ENCODE measurements at places on chromosomes 6 and 20.

DNA sequence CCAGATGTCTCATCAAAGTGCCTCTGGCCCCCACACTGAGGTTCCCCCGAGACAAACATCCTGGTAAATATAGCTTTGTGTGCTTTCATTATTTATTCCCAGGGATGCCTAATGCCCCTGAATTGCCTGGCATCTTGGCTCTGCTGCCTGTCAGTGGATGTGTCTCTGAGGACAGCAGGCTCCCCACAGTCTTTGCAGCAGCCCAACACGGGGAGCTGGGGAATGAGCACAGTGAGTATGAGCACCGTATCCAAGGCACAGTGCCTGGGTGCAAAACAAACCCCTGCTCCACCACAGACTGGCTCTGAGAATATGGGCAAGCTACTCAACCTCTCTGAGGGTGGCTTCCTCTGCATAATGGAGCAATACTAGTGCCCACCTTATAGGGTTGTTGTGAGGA lies 165.9 kb downstream of the PTPRT start:
- H3K36me3 ChIP-seq, result no peaks in the 10 kb centered on the region
- no peak for DNase-seq
- H3K4me3 ChIP-seq, result no peak overlapping the region
- no peaks in the 10 kb centered on the region for H3K4me1 ChIP-seq

DNA sequence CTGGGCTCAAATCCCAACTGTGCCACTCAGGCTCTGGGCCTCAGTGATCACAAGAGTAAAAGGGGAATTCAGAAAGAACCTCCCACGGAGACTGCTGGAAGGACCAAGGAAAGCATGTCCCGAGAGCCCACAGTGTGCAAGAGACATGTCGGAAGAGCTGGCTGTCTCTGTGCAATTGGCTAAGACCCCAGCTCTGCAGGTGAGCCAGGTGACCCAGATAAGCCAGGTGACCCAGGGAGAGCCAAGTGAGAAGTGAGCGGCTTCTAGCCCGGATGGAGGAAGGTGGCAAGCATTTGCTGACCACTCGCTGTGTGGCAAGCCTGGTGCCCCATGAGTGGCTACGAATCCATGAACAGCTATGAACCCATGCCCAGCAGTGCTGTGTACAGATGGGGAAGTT lies 59.1 kb downstream of the RIPOR3 start:
- DNase-seq, result no peak
- H3K27ac ChIP-seq, result no peak overlapping the region
- peaks cover 15% of the 10 kb centered on the region for H3K4me1 ChIP-seq
- no peaks in the 10 kb centered on the region for H3K27me3 ChIP-seq
- no peaks in the 10 kb centered on the region for H3K36me3 ChIP-seq
- no peak overlapping the region for H3K4me3 ChIP-seq

GRCh38 chr6:79338493-79338892 lies 104.0 kb upstream of the HMGN3 start:
- DNase-seq, result no peak
- no peak overlapping the region for H3K4me3 ChIP-seq
- H3K27ac ChIP-seq, result no peak overlapping the region
- H3K27me3 ChIP-seq, result no peaks in the 10 kb centered on the region

- no peaks in the 10 kb centered on the region for H3K36me3 ChIP-seq
- H3K4me1 ChIP-seq, result no peaks in the 10 kb centered on the region
- no peak overlapping the region for H3K27ac ChIP-seq
Observed at GRCh38 chr20:24780674-24781417, 168.2 kb upstream of the CST7 start.

GRCh38 chr6:56279331-56280080 lies 32.1 kb upstream of the COL21A1 start:
- no peak overlapping the region for H3K4me3 ChIP-seq
- H3K27ac ChIP-seq, result no peak overlapping the region
- H3K36me3 ChIP-seq, result no peaks in the 10 kb centered on the region
- no peak for DNase-seq
- no peaks in the 10 kb centered on the region for H3K27me3 ChIP-seq
- peaks cover 3% of the 10 kb centered on the region for H3K4me1 ChIP-seq

DNA sequence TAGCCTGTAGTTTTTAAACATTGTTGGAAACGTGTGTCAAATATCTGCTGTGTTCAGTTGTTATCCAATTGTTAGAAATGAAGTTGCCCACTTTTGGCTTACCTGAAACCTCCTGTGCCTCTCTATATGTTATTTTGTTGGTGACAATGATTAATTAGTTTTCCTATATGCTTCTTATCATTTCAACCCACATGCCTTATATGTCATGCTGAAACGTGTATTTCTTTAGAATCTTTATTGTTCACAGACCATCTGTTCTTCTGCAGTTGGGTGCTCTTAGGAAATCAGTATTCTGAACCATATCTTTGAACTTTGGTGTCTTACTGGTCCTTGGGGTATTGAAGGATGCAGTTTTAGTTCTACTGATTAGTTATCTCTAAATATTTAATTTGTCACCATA lies 91.2 kb upstream of the SCGN start:
- H3K27me3 ChIP-seq, result no peaks in the 10 kb centered on the region
- no peak for DNase-seq
- no peaks in the 10 kb centered on the region for H3K4me1 ChIP-seq
- no peak overlapping the region for H3K27ac ChIP-seq
- no peak overlapping the region for H3K4me3 ChIP-seq
- H3K36me3 ChIP-seq, result peaks cover 2% of the 10 kb centered on the region

GRCh38 chr6:154170106-154170505 lies 131.1 kb downstream of the OPRM1 start:
- H3K4me3 ChIP-seq, result no peak overlapping the region
- H3K36me3 ChIP-seq, result no peaks in the 10 kb centered on the region
- DNase-seq, result no peak
- H3K4me1 ChIP-seq, result no peaks in the 10 kb centered on the region
- H3K27me3 ChIP-seq, result no peaks in the 10 kb centered on the region

GRCh38 chr20:23150304-23151007 lies 64.3 kb upstream of the CD93 start:
- no peak overlapping the region for H3K27ac ChIP-seq
- DNase-seq, result no peak
- no peak overlapping the region for H3K4me3 ChIP-seq
- no peaks in the 10 kb centered on the region for H3K4me1 ChIP-seq

GRCh38 chr20:25250508-25250907 lies 2.6 kb downstream of the PYGB start:
- H3K4me3 ChIP-seq, result no peak overlapping the region
- no peaks in the 10 kb centered on the region for H3K36me3 ChIP-seq
- H3K4me1 ChIP-seq, result peaks cover 8% of the 10 kb centered on the region
- peak overlapping the region; percentile 27 for H3K27ac ChIP-seq
- DNase-seq, result no peak
- no peaks in the 10 kb centered on the region for H3K27me3 ChIP-seq

DNA sequence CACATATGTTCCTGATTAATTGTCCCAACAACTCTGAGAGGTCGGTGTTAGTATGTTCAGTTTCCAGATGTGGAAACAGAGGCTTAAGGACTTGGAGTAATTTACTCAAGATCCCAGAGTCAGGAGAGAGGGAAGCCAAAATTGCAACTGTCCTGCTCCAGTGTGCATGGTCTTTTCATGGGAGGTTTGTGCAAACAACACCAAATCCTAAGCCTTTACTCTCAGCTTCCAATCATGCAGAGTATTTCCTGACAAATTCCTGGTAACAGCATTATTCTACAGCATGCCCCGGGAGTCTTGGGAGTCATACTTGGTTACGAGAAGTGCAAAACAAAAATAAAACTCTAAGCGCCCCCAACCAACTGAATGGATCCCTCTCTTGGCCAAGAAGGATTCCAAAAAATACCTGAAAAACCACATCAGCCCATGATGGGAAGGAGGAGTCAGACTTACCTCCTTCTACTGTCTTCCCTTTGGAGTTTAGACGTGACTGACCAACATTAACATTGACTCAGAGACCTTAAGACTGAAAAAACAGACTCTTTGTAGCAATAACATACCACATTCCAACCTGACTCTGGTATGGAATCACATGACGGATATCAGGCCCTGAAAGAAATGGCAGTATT lies 30.8 kb upstream of the PPP1R3G start:
- H3K36me3 ChIP-seq, result no peaks in the 10 kb centered on the region
- no peak overlapping the region for H3K27ac ChIP-seq
- H3K27me3 ChIP-seq, result no peaks in the 10 kb centered on the region
- no peak overlapping the region for H3K4me3 ChIP-seq
- no peaks in the 10 kb centered on the region for H3K4me1 ChIP-seq

GRCh38 chr6:41706876-41707564 lies 28.4 kb downstream of the TFEB start:
- H3K4me3 ChIP-seq, result no peak overlapping the region
- peak overlapping the region; percentile 54 for H3K27ac ChIP-seq
- H3K36me3 ChIP-seq, result no peaks in the 10 kb centered on the region
- DNase-seq, result peak; percentile 50
- H3K4me1 ChIP-seq, result peaks cover 37% of the 10 kb centered on the region

DNA sequence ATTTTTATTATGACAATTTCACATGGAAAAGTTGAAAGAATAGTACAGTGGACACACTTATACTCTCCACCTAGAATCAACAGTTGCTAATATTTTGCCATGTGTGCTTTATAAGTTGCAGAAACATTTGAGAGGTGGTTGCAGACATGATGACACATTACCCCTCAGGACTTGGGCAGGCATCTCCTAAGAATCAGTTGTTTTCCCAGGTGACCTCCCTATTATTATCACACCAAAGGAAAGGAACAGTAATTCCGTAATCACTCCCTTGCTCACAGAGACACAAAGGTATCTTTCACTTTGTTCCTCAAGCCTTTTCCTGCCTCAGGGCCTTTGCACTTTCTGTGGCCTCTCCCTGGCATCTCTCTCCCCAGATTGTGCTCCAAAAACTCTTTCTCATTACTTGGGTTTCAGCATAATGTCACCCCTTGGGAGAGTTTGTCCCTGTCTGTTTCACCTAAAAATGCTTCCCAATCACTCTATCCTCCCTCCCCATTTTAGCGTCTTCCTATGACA lies 5.9 kb upstream of the SULF2 start:
- no peaks in the 10 kb centered on the region for H3K36me3 ChIP-seq
- no peak overlapping the region for H3K4me3 ChIP-seq
- DNase-seq, result no peak
- H3K4me1 ChIP-seq, result no peaks in the 10 kb centered on the region
- H3K27ac ChIP-seq, result no peak overlapping the region
- H3K27me3 ChIP-seq, result no peaks in the 10 kb centered on the region

- H3K36me3 ChIP-seq, result no peaks in the 10 kb centered on the region
- DNase-seq, result no peak
- no peak overlapping the region for H3K27ac ChIP-seq
- no peaks in the 10 kb centered on the region for H3K27me3 ChIP-seq
- no peak overlapping the region for H3K4me3 ChIP-seq
- H3K4me1 ChIP-seq, result no peaks in the 10 kb centered on the region
Observed at GRCh38 chr6:150783813-150784212, 81.7 kb upstream of the MTHFD1L start.

GRCh38 chr20:32463642-32464400 lies 105.7 kb downstream of the ASXL1 start:
- peak overlapping the region; percentile 79 for H3K27ac ChIP-seq
- peaks cover 19% of the 10 kb centered on the region for H3K4me1 ChIP-seq
- H3K4me3 ChIP-seq, result peak overlapping the region; percentile 22
- peak; percentile 83 for DNase-seq
- no peaks in the 10 kb centered on the region for H3K36me3 ChIP-seq

GRCh38 chr6:10237298-10238038 lies 177.4 kb downstream of the TFAP2A start:
- no peak overlapping the region for H3K4me3 ChIP-seq
- DNase-seq, result no peak
- H3K36me3 ChIP-seq, result no peaks in the 10 kb centered on the region
- H3K27ac ChIP-seq, result no peak overlapping the region
- no peaks in the 10 kb centered on the region for H3K27me3 ChIP-seq
- no peaks in the 10 kb centered on the region for H3K4me1 ChIP-seq

GRCh38 chr6:146890644-146891434 lies 292.1 kb downstream of the ADGB start:
- H3K4me3 ChIP-seq, result no peak overlapping the region
- H3K4me1 ChIP-seq, result no peaks in the 10 kb centered on the region
- H3K27me3 ChIP-seq, result no peaks in the 10 kb centered on the region
- DNase-seq, result no peak

GRCh38 chr6:129498950-129499842 lies 210.8 kb downstream of the ARHGAP18 start:
- no peak for DNase-seq
- no peak overlapping the region for H3K4me3 ChIP-seq
- no peaks in the 10 kb centered on the region for H3K27me3 ChIP-seq
- no peaks in the 10 kb centered on the region for H3K4me1 ChIP-seq
- no peaks in the 10 kb centered on the region for H3K36me3 ChIP-seq

DNA sequence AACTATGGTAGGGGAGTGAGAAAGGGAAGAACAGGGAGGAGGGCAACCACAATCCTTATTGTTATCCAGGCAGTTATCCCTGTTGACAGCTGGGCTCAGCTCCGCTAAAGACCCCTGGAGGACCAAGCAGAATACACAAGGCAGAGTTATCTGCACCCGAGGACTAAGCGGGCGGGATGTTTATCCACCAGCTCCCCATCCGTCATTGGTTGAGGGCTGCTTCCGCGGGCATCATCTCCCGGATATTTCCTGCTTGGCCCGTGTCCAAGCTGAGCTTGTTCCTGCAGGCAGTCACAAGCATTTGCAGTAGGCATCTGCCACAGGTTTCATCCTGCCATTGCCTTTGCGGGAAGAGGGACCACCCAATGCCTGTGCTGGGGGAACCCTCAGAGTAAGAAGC lies 102.1 kb downstream of the DLGAP4 start:
- DNase-seq, result no peak
- H3K27ac ChIP-seq, result no peak overlapping the region
- no peaks in the 10 kb centered on the region for H3K27me3 ChIP-seq

- no peaks in the 10 kb centered on the region for H3K4me1 ChIP-seq
- no peak for DNase-seq
- H3K36me3 ChIP-seq, result no peaks in the 10 kb centered on the region
- H3K27ac ChIP-seq, result no peak overlapping the region
- H3K4me3 ChIP-seq, result no peak overlapping the region
- no peaks in the 10 kb centered on the region for H3K27me3 ChIP-seq
Observed at GRCh38 chr6:155645325-155645724, 189.7 kb upstream of the NOX3 start.

GRCh38 chr6:111124406-111124805 lies 37.1 kb downstream of the SLC16A10 start:
- no peak for DNase-seq
- H3K4me1 ChIP-seq, result no peaks in the 10 kb centered on the region
- no peaks in the 10 kb centered on the region for H3K27me3 ChIP-seq
- no peak overlapping the region for H3K4me3 ChIP-seq
- H3K36me3 ChIP-seq, result no peaks in the 10 kb centered on the region
- H3K27ac ChIP-seq, result no peak overlapping the region

DNA sequence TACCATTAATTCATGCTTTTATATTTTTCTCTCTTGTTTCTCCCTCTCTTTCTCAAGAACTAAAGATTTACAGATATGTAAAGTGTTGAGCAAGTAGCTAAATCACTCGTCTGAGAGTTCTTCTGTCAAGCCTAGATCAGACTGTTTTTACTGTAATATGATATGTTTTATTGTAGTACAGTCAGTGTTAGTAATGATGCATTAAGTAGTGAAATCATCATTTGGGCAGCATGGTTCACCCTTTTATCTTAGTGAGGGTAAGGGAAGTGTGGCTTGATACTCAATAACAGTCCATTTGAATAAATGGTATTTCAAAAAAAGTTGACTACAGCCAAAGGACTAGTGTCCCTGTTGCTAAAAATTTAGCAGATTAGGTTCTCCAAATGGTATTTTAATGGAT lies 9.2 kb downstream of the CYB5R4 start:
- no peaks in the 10 kb centered on the region for H3K4me1 ChIP-seq
- no peak for DNase-seq
- H3K27ac ChIP-seq, result no peak overlapping the region

GRCh38 chr6:151813858-151814257 lies 6.4 kb downstream of the ESR1 start:
- no peak overlapping the region for H3K4me3 ChIP-seq
- no peak for DNase-seq
- no peaks in the 10 kb centered on the region for H3K4me1 ChIP-seq
- no peak overlapping the region for H3K27ac ChIP-seq
- H3K27me3 ChIP-seq, result peaks cover 6% of the 10 kb centered on the region
